Activated CD4-positive, alpha-beta T cell treated with anti-CD3 and anti-CD28 coated beads for 4 hours (primary cell): ENCODE measurements at places on chromosomes 11 and 22.

- no peak for DNase-seq
Measured at GRCh38 chr11:67646535-67647336, 3.8 kb downstream of the ACY3 start.

- no peak for DNase-seq
Measured at GRCh38 chr11:488062-488461, 19.0 kb downstream of the RNH1 start.

DNA sequence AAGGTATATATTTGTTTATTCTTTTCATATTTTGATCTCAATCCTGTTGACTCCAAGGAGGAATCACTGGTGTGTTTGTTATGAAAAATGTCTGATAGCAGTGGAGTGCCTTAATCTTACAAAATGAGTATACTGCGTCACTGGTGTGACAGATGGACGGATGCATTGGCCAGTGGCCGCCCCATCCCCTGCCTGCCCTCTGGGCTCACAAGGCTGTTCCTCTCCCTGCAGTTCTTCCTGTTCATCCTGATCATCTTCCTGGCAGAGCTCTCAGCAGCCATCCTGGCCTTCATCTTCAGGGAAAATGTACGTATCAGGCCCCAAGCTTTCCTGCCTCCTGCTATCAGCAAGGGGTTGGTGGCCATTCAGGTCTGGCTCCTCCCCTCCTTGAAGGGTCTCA, 32.9 kb downstream of the TP53I11 start:
- DNase-seq = no peak

GRCh38 chr22:31211482-31211861, 626 bp upstream of the LIMK2 start:
- DNase-seq = no peak

GRCh38 chr22:31332010-31332409, 14.1 kb downstream of the PATZ1 start:
- DNase-seq = no peak

DNA sequence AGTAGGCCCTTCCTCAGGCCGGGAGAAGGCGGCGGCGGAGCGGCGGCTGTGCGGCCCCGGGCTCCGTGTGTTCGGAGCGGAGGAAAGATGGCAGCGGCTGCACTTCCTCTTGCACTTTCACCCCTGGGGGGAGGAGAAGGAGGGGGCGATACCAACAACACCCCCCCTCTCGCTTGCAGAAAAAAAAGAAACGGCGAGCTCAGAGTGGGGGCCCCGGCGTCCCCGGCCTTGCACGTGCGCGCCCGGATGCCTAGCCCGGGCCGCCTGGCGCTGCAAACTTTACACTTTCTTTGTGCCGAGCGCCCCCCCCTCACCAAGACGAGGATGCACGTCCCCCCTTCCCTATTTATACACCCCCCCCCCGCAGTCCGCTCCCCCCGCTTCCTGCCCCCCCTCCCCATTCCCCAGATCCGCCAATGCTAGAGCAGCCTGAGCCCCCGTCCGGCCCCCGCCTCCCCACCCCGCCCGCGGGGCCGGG, at the start of gene PATZ1:
PATZ1 (minus strand) TSS at position 92 of the 478 bp plus-strand sequence. CDS start 744 bp downstream, outside the sequence.
- DNase-seq = peak; percentile 72

GRCh38 chr11:5809122-5809519, 397 bp downstream of the OR52N2 start:
- DNase-seq = no peak

GRCh38 chr11:64849598-64850356, 5.3 kb upstream of the CDC42BPG start:
- DNase-seq = no peak

GRCh38 chr11:26632691-26633159, 60.7 kb upstream of the MUC15 start:
- DNase-seq = no peak

DNA sequence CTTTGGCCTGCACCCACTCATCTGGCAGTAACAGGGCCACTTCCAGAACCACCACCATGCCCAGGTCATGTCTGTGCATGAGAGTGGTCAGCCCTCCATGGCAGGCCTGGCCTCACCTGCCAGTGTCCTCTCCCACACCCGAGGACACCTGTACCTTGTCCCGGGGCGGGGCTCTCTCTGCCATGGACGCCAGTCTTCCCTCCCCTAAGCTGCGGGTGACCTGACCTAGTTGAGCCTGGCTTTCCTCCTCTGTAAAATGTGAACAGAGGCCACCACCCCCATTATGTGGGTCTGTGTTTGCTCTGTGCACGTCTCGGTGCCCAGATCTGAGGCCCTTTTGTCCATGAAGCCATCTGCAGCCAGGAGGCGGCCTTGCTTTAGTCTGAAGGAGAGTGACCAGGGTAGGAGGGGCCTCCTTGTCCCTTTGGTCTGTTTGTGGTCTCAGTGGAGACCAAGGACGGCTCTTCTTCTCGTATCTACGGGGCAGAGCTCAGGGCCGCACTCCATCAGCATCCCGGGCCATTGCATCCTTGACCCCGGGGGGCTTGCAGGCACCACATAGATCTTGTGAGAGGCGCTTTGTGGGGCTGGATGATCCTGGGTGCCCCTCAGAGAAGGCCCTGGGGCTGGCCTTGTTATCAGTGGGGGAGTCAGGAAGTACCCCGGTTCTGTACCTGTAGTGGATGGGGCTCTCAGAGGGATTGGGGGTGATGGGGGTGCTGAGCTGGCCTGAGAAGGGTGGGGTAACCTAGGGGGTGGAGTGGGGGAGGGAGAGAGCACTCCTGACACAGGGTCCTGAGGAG, 121.6 kb downstream of the KCNQ1 start:
- no peak for DNase-seq

GRCh38 chr11:63505857-63506528, at the start of gene LGALS12:
Gene LGALS12, plus strand, starts transcription at chr11:63506084. Its CDS starts 375 bp downstream, at chr11:63506459.
- no peak for DNase-seq

- DNase-seq = no peak
Measured at GRCh38 chr11:131460931-131461330, 90.5 kb downstream of the NTM start.

GRCh38 chr22:38177044-38177443, 4.6 kb downstream of the PLA2G6 start:
- DNase-seq = no peak

- DNase-seq = no peak
Measured at GRCh38 chr11:41950470-41951143, 491.2 kb upstream of the LRRC4C start.

GRCh38 chr11:91912322-91912721, 312.3 kb upstream of the FAT3 start:
- DNase-seq = no peak

GRCh38 chr11:43418197-43418596, 59.5 kb downstream of the TTC17 start:
- DNase-seq = no peak

DNA sequence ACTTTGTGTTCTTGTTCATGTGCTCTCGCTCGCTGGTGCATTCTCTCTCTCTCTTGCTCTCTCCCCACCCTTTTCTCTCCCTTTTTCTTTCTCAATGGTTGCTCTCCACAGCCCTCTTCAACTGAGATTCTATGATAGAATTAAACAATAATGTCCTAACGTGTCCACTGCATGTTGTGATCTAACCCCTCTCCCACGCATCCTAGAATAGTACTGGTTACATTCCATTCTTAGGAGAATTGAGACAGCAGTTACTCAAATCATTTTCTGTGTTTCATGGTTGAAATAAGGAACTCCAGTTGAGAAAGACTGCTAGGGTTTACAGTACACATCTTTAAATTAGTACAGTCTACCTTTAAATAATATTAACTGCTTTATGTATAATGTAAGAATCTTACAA, 318.1 kb upstream of the PITPNB start:
- DNase-seq = no peak

DNA sequence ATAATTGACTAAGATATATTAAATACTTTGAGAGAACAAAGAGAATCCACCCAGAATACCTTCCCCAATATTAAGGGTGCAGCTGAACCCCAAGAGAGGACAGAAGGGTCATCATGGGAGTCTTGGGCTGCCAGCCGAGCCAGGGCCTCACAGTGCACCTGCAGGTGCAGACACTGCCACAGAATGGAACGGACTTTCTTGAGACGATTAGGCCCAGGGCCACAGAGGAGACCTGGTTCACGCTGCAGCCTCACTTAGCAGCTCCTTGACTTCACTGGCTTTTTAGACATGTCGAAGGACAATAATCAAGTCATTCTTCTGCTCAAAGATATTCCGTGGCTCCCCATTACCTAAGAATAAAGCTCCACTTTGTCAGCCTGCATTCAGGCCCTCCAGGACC, 100.6 kb downstream of the PHF21B start:
- no peak for DNase-seq

- DNase-seq = no peak
Measured at GRCh38 chr11:9155930-9156329, 64.5 kb upstream of the SCUBE2 start.

- DNase-seq = no peak
Measured at GRCh38 chr11:129423426-129423825, 47.8 kb downstream of the BARX2 start.

GRCh38 chr22:20562607-20563465, 55.4 kb downstream of the MED15 start:
- DNase-seq = no peak

DNA sequence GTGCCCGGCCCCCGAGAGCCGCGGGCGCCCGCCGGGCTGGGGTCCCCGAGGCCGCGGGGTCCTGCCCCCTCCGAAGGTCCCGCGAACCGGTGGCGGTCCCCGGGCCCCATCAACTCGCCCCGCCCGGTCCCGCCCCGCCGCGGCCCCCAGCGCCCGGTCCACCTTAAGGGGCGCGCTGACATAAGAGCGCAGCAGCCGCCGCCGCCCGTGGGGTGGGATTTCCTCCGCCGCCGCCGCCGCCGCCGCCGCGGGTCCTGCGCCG, at the start of gene ZDHHC8:
ZDHHC8 (plus strand) TSS at position 208 of the 262 bp plus-strand sequence. CDS start 144 bp downstream, outside the sequence.
- DNase-seq = peak; percentile 40

DNA sequence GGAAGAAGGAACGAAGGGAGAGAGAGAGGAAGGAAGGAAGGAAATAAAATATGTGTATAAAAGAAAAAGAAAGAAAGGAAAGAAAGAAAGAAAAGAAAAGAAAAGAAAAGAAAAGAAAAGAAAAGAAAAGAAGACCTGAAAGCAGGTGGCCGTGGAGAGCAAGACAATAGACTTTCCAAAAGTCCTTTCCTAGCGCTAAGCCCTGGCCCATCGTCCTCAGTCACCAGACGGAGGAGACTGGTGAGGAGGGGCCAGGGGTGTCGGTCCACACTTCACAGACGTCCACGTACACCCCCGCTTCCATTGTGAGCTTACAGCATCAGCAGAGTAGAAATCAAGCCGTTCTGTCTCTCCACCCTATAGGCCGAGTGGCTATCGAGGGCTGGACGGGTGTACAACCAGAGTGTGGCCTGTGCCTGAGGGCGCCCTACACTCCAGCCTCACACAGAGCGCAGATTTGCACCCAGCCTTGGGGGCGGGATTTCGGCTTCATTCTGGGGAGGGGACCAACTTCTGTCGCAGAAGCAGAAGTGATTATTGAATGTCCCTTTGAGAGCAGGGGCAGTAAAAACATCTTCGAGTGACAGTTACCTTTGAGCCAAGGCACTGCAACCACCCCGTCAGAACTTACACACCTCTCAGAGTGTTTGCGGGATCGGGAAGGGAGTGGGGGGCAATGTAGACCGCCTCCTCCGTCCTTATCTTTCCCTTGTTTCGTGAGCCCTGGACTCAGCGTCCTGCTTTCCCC, 2.0 kb upstream of the BSX start:
- no peak for DNase-seq

- no peak for DNase-seq
Measured at GRCh38 chr11:75023446-75024067, 34.8 kb downstream of the NEU3 start.

DNA sequence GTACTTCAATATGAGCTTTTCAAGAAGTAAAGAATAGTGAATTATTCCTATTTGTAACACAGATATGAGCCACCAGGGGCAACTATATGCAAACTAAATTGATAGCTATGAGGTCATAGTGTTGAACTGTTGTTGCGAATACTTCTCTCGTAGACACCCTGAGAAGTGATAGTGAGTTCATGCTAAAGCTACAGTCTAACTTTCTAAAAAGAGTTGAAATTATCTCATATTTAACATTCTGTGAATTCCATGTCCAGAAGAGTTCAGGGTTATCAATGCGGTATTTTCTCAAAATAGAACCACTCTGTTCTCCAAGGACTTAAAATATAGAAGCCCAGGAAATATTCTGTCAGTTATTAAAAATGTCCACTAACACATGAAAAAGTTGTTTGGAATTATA, 185.4 kb downstream of the AASDHPPT start:
- DNase-seq = no peak

- no peak for DNase-seq
Measured at GRCh38 chr22:33166206-33166605, 108.0 kb upstream of the SYN3 start.

- no peak for DNase-seq
Measured at GRCh38 chr11:93694109-93694508, 32.6 kb downstream of the CEP295 start.

- no peak for DNase-seq
Measured at GRCh38 chr11:118241764-118242098, 10.4 kb downstream of the MPZL3 start.

DNA sequence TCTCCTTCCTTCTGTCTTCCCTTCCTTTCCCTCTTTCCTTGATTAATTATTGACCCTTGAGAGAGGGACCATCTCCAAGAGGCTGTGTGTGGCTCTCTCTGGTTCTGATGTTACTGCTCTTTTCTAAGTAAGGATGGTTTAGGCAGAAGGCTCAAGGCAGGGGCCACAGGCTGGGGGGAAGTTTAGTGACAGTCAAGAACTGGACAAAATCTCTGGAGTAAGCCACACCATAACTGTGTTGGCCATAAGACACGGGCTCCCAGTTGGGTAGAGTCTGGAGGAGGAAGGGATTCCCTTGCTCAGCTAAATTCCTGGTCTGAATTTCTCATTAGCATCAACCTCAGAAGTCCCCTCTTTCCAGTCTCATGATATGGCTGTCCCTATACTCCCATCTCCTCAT, 74.7 kb downstream of the BUD13 start:
- no peak for DNase-seq

DNA sequence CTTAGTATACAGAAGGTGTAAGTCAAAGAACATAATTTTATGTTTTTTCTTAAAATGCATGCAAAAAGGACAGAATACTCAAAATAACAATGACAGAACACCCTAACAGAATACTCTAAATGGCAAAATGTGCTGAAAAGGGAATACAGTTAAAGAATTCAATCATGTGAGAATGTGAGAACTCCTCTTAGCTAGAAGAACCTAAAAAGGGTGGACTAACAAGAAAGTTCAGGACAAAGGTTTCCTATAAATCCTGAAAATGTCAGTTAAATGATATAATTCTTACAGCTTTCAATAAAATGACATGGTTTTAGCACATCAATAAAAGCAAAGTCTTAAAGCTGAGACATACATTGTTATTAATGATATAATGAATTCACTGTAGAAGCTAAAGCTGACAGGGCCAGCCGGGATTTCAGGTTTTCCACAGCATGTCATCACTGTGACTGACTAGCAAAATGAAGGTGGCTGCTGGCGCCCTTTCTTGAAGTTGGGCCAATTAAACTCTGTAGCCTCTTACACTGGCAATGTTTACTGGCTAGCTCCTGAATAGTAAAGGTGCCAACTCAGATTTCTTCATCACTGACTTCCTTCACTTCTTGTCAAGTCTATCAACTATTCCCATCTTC, 244.4 kb downstream of the TTC28 start:
- DNase-seq = no peak

- no peak for DNase-seq
Measured at GRCh38 chr11:75665126-75665525, 3.7 kb downstream of the MAP6 start.

- no peak for DNase-seq
Measured at GRCh38 chr11:119547511-119547910, 124.5 kb upstream of the THY1 start.
